ENCODE measurements at places on chromosomes 7 and 10.

DNA sequence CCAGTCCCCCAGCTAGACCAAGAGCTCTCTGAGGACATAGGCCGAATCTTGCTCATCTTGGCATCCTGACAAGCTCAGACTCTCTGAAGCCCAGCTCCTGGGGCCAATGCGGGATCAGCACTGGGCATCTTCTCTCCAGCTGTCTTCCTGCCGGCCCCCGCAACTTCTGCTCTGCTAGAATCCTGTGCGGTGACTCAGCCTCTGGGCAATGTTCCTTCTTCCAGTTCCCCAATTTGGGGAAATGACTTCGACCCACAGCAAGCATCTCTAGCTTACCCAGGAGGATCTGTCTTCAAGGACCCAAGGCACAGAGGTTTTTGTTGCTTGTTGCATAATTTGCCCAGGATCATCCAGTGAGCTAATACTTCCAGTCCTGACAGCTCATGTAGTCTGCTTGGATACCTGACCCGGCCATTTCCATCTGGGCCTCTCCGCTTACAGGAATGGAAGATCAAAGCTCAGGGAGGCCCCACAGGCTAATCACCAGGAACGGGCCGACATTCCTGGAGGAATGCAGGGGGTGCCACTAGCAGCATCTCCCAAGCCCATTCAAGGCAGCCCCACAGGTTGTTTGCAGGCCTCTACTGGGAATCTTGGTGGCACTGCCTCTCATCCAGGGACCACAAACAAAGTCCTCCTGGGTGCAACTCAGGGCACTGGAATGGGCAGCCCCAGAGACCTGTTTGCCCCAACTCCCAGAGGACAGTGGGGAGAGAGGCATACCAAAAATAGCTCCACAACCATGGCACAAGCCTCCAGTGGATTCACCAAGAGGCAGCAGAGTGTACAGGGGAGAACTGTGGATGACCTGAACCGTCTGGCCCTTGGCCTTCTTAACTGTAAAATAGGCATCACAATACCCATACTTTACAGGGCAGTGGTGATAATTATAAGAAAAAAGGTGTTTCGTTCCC, 151.9 kb downstream of the NEURL1 start:
- peak; percentile 94 for DNase-seq

DNA sequence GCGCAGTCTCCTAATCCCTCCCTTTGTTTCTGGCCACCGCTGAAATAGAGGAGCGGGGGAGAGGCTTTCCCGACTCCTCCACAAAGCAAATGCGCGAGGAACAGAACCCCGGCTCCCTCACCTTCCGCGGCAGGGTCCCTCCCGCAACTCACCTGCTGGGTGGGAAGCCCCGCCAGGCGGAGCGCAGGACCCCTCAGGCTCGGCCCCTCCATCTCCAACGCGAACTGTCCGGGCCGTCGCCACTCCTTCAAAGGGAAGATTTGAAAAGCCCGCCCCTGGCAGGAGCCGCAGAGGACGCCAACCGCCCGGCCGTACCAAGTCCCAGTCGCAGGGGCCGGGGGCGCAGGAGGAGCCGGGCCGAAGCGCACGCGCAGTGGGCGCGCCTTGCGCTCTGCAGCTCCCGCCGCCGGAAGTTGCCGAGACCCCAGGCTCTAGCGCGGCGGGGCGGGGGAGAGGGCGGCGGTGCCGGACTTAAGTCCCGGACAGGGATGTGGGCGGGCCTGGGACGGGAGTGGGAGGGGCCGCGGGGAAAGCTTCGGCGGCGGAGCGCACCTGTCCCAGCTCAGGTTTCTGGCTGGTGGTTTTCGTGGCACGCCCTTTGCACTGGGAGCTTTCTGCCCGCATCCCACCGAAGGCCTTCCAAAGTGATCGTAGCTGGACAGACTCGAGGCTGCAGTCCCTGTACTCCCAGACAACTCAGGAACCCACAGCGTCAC, at the start of gene RTKN2:
Gene RTKN2, minus strand, starts transcription at position 446 of the 716 bp plus-strand sequence. Its CDS starts 234 bp downstream, at position 212.
- DNase-seq = peak; percentile 83

DNA sequence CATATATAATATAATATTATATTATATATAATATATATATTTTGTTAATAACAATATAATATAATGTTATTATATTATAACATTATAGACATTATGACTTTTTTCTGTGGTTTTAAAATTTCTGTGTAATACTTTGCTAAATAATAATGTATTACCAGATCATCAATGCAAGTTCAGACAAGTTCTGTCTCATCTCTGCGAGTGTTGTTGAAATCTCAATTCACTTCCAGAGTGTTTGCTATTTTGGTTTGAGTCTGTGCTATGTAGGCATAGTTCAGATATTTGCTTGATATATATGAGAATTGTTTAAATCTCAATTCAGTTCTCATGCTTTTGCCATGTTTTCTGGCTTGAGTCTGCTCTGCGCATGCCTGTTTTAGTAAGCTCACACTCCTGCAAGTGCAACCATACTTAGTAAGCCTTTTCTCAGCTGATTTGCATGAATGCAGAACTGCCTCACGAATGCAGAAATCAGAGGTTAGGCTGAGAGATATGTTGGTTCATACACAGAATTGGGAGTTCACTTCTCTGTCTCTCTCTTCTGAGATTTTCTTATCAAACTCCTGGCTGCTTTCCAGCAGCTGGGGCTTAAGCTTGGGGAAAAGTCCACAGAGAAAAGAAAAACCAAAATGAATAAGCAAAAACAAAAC, 830.2 kb upstream of the SORCS1 start:
- no peak for DNase-seq

DNA sequence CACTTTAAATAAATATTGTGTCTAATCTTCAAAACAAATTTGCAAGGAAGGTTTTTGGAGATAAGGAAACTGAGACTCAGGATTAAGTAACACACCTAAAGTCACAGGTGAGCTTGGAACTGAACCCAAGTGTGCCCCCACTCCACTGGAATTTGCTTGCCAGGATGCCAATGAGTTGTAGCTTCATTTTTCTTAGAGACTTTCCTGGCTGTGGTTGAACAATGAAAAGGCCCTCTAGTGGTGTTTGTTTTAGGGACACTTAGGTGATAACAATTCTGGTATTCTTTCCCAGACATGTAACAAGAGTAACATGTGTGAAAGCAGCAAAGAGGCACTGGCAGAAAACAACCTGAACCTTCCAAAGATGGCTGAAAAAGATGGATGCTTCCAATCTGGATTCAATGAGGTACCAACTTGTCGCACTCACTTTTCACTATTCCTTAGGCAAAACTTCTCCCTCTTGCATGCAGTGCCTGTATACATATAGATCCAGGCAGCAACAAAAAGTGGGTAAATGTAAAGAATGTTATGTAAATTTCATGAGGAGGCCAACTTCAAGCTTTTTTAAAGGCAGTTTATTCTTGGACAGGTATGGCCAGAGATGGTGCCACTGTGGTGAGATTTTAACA, 1.5 kb downstream of the IL6 start:
- DNase-seq = peak; percentile 50

DNA sequence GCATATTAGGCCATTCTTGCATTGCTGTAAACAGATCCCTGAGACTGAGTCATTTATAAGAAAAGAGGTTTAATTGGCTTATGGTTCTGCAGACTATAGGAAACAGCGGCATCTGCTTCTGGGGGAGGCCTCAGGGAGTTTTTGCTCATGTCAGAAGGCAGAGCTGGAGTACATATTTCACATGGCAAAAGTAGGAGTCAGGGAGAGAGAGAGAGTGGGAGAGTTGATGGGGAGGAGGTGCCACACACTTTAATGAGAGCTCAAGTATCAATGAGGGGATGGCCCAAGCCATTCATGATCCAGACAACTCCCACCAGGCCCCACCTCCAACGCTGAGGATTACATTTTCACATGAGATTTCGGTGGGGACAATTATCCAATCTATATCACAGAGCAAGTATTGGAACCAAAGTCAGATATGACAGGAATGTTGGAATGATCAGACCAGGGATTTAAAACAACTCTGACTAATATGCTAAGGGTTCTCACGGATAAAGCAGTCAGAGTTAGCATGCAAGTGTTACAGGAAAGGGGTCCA, 795.3 kb upstream of the CELF2 start:
- peak; percentile 25 for DNase-seq

- DNase-seq = no peak
Observed at GRCh38 chr10:110861930-110862649, 9.6 kb upstream of the PDCD4 start.

GRCh38 chr10:103227416-103227815, 18.3 kb upstream of the RPEL1 start:
- DNase-seq = no peak

GRCh38 chr7:108335269-108335918, 120.8 kb downstream of the NRCAM start:
- DNase-seq = peak; percentile 16

GRCh38 chr7:43038254-43038653, 74.2 kb upstream of the HECW1 start:
- peak; percentile 90 for DNase-seq

DNA sequence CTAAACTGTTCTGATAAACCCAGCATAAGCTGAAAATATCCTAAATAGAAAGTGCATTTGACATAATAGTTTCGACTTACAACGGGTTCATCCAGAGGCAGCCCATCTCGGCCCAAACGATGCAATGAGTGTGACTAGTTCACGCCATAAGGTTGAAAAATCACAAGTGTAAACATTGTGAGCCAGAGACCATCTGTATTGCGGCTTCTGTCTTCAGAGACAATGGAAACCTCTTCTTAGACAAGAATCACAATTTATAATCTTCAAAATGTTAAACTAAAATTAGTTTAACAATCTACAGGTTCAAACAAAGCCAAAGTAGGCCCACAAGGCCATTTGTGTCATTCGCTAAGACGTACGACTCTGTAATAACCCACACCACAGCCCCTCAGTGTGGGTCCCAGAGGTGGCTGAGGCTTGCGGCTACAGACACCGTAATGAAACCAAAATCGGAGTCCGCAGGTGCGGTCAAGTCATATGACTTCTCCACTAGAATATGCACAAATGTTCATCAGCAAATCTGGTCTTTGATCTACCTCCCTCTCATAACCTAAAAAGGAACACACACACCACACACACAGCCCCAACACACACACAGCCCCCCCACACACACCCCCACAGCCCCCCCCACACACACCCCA, 81.8 kb downstream of the DIP2C start:
- DNase-seq = peak; percentile 32

DNA sequence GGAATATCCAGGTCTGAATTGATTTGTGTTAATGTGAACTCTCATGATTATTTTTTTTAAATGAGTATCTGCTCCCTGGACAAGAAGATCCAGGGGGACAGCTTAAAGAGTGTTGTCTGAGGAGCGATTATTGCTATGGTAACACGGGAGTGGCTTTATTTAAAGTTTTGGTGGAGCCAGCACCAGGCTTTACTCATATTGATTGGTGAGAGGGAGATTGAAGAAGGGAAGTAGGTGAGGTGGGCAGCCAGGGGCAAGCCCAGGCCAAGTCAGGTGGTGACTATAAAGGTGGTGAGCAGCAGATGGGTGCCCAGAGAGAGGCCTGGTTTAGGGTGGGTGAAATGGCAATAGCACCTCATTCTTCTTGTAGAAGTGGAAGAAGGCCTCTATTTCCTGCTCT, 10.2 kb upstream of the AGR2 start:
- no peak for DNase-seq

- no peak for DNase-seq
Observed at GRCh38 chr7:139867847-139868246, 38.8 kb downstream of the TBXAS1 start.

Measured in astrocyte (in vitro differentiated cells and primary cell).